ENCODE measurements at places on chromosomes 2 and 18.

DNA sequence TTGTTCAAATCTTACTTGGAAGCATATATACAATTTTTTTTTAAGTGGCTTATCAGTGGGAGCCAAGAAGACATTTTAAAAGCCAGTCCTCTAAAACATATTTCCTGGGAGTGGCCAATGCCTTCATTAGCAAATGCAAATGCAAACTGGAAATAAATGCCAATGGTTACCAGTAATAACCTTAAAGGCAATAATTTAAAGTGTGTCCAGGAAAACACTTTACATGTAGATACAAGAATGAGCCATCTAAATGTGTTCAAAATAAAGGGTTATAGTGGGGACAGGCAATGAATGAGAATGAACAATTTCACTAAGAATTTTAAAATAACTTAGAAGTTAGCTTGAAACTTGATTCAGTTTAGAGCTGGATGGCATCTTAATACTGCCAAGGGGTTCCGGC is 64.2 kb downstream of the FARSB start:
- DNase-seq = no peak

- no peak for DNase-seq
Observed at GRCh38 chr18:14179306-14179705, 47.1 kb upstream of the ZNF519 start.

- no peak for DNase-seq
Observed at GRCh38 chr2:209633911-209634310, 137.7 kb upstream of the UNC80 start.

DNA sequence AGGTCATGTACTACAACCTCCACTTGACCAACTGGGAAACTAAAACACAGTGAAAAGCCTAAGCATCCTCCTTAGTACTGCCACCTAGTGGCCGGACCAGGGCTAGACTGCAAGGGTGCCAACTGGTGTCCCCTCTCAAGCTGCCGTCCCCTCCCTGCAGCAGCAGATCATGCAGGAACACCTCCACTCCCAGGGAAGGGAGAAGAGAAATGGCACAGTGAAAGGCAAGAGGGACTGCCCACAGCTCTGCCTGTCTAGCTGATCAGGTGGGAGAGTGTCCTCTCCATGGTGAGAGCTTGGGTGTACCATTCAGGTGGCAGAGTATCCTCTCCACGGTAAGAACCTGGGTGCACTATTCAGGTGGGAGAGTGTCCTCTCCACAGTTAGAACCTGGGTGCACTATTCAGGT is 78.1 kb downstream of the AAK1 start:
- DNase-seq = peak; percentile 37

- no peak for DNase-seq
Observed at GRCh38 chr2:136133586-136133985, 15.6 kb upstream of the CXCR4 start.

- no peak for DNase-seq
Observed at GRCh38 chr2:7510353-7510752, 593.1 kb downstream of the RNF144A start.

Data from NCI-H1436 (cell line).